A549 treated with CpdA at 1 μM for 4 hours (cell line): ENCODE measurements at places on chromosomes 7 and 10. TPM values are rescaled to one million over a fixed set of nuclear protein-coding genes. Genes with fewer than 3 reads are reported as not detected.

TLL2 gene
- 0.07 to 0.19 TPM (median 0.12 TPM) in 5 replicates for total RNA-seq

JAKMIP3 gene
- 1.8 to 2.1 TPM (median 1.9 TPM) in 5 replicates for total RNA-seq

PTF1A gene
- not detected in 5 replicates for total RNA-seq

GATA3 gene
- 6.0 to 7.2 TPM (median 6.5 TPM) in 5 replicates for total RNA-seq

UBN2 gene
- 2.4 to 3.0 TPM (median 2.8 TPM) in 5 replicates for total RNA-seq

ASB15 gene
- total RNA-seq: not detected in 5 replicates

TLX1 gene
- total RNA-seq: not detected in 5 replicates

TRAPPC14 gene
- 11.9 to 15.5 TPM (median 13.2 TPM) in 5 replicates for total RNA-seq

PLXNA4 gene
- 0.58 to 2.1 TPM (median 1.3 TPM) in 5 replicates for total RNA-seq

LRRC18 gene
- total RNA-seq: not detected in 5 replicates
